ENCODE measurements at places on chromosomes 6 and 20.

- DNase-seq: peak; percentile 27
Observed at GRCh38 chr6:130282234-130282995, 59.7 kb upstream of the SAMD3 start.

GRCh38 chr6:124512431-124512830 is 449.8 kb upstream of the RNF217 start:
- no peak for DNase-seq

DNA sequence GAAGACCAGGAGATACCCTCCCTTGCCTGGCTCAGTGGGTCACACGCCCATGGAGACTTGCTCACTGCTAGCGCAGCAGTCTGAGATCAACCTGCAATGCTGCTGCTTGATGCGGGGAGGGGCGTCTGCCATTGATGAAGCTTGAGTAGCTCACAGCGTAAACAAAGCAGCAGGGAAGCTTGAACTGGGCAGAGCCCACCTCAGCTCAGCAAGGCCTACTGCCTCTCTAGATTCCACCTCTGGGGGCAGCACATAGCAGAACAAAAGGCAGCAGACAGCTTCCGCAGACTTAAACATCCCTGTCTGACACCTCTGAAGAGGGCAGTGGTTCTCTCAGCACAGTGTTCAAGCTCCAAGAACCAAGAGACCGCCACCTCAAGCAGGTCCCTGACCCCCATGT is 271.3 kb downstream of the ESR1 start:
- no peak for DNase-seq

- no peak for DNase-seq
Observed at GRCh38 chr20:23612396-23612795, 6.7 kb upstream of the CST9 start.

DNA sequence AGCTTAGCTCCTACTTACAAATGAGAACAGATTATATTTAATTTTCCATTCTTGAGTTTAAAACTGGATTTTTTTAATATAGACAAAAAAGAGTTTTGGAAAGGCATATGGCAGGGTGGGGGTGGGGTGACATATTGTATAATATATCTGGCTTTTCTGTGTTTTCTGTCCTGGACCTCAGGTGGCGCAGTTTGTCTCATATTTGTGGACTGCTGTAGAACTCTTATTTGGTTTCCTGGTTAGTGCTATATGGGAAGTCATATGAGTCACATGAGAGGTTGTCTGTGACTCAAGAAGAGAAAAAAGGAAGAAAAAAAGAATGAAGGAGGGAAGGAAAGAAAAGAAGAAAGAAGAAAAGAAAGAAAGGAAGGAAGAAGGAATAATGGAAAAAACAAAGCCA is 131.8 kb downstream of the CLVS2 start:
- DNase-seq: no peak

GRCh38 chr6:69774740-69775584 is 21.8 kb downstream of the LMBRD1 start:
- no peak for DNase-seq

DNA sequence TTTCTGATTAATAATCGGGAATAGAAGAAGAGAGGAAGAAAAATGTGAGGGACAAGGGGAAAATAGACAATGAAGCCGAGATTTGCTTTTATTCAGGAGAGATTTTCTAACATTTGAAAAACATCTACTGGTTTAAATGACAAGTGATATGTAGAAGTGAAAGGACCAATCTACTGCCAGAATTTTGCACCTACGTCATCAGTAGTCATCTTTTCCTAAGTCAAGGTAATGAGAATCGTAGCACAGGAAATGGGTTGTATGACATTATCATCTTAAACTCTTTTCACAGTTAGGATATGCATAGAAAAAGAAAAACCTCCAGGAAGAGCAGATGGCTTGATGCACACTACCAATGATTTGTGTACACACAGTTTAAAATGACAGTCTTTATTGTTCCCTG is 45.3 kb upstream of the RAB32 start:
- DNase-seq: no peak

GRCh38 chr6:159168536-159169192 is 536 bp upstream of the FNDC1 start:
- DNase-seq: no peak

- DNase-seq: no peak
Observed at GRCh38 chr6:53240139-53240538, 91.5 kb upstream of the GCM1 start.

DNA sequence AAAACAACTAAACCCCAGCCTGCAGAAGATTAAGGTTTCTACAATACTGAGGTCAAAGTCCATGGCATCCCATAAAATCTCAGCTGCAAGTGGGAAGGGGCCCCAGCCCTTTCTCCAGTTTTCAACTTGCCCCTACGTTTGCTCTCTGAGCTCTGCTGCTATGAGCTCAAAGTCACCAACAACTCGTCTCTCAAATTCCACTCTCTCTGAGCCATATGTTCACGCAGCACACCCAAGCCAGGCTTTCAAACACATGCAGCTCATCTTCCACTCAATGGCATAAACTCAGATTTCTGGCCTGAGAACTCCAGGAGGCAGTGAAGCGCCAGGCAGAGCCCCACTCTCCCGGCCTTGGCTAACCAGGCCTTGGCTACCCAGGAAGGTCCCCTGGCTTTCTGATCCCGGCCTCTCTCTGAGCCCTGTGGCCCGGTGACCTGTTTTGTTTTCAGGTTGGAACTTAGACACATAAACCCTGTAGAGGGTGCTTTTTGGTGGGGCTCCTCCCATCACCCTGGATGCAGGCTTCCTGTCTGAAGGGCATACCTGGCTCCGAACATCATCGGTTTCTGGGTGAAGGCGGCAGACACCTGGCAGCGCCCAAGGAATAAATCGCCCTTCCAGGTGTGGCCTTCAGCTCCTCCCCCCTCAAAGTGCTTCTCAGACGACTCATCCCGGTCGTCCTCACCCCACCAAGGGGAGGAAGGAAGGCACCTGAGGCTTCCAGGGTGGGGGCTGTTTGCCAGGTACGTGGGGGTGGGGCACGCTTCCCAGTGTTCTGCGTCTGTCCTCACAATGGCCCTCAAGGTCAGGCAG is 12.4 kb downstream of the SLC22A23 start:
- no peak for DNase-seq

DNA sequence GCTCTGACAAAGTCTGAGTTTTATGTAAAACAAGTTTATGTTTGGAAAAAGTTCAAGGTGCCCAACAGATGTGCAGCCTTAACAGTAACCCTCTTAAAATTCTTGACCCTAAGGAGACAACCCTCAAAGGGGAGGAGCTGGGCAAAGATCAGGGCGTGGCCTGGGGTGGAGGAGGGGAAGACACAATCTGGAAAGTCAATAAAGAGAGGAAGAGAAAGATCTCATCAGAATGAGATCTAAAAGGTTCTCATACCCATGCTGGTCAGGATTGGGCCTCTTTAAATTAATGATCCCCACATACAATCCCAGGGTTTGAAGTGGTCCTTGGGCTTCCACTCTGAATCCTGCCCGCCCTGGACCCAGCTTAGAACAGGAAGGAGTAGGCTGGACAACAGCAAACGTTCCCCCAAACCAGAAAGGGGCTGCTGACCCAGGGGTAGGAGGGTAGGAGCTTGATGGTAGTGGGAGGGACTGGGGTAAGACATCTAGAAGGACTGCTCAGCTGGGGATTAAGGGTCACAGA is 33.0 kb downstream of the FOXP4 start:
- DNase-seq: no peak

GRCh38 chr6:135853227-135853626 is 1.7 kb downstream of the PDE7B start:
- no peak for DNase-seq

DNA sequence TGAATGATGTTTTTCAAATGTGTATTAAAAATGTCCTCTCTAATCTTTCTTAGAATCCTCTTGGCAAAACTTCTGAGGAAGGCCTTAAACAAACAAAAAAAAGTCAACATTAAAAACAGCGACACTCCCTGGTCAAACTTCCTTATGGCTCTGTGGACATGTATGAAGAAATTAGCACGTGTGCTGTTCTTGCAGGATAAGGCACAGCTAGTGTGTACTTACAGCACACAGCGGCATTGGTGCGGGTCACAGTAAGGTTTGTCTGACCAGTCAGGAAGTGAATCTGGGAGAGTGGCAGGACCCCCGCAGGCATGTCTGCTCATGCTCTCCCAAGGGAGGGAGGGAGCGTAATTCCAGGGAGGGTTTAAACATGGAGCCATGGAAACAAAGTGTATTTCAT is 38.8 kb downstream of the SLC22A1 start:
- DNase-seq: no peak

GRCh38 chr6:142210606-142211005 is 63.5 kb downstream of the VTA1 start:
- DNase-seq: no peak

- no peak for DNase-seq
Observed at GRCh38 chr6:91538622-91539021, 951.8 kb upstream of the MAP3K7 start.

DNA sequence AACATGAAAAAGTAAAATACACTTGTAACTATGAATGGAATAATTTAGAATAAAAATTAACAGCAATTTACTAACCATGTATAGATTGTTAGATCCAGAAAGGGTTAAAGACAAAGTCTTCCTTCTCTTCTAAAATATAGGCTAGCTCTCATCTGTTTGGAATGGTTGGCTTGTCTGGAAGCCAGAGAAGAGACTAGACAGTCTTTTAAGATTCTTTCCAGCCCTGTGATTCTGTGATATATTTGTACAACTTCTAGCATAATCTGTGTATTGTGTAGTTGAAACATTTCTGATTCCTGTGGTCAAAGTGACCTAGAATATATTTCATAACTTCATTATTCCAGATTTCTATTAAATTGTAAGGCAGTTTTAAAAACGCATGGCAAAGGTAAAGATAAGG is 196.6 kb downstream of the UST start:
- no peak for DNase-seq

GRCh38 chr6:85669735-85670194 is 27.1 kb upstream of the SYNCRIP start:
- peak; percentile 35 for DNase-seq

DNA sequence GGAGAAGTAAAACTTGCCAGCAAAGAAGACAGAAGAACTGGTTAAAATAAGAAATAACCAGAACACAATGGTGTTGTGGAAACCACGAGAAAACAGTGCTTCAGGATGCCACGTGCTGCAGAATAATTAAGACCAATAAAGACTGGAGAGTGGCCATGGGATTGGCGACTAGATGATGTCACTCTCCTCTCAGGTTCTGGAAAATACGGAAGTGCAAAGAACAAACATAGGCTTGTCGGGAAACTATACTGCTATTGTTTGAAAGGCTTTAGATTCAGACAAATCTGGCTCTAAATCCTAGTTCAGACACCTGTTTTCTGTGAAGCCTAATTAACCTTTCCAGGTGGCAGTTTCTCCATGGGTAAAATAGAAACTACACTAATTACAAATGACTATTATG is 138.4 kb upstream of the STXBP5 start:
- no peak for DNase-seq

- DNase-seq: no peak
Observed at GRCh38 chr6:126891158-126891557, 227.3 kb upstream of the RSPO3 start.

GRCh38 chr6:75788894-75789293 is 39.9 kb downstream of the MYO6 start:
- no peak for DNase-seq

DNA sequence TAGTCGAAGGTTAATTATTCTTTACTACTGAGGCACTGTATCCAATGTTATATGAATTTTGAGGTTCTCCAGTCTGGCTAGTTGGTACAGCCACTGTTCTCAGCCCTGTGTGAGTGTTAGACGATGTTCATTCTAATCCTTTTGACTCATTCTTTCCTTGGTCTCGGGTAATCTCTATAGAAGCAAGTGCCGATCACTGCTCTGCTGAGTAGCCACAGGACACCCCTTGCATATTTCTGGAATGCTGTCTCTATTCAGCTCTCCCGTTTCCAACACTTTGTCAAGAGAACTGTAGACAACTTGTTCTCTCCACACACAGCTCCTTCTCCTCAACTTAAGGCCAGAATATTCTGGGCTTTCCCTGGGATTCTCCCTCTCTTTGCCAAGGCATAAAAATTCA is 42.4 kb upstream of the PLCB1 start:
- DNase-seq: no peak

DNA sequence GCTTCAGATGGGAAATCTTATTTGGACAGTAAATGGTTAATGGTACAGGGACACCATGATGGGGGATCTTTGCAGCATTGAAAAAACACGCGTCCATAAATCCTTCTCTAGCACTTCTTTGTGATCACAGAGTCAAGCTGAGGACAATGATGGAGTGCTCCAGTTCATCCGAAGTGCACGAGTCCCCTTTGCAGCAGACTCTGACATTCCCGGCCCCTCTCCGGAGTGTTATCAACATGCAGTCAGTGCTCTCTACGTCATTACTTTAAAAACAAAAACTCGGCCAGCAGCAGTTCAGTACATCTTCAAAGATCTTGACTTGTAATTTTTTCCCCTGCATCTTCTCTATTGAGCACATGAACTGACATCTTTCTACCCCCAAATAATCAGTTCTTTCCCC is 185.5 kb upstream of the AKAP12 start:
- no peak for DNase-seq

DNA sequence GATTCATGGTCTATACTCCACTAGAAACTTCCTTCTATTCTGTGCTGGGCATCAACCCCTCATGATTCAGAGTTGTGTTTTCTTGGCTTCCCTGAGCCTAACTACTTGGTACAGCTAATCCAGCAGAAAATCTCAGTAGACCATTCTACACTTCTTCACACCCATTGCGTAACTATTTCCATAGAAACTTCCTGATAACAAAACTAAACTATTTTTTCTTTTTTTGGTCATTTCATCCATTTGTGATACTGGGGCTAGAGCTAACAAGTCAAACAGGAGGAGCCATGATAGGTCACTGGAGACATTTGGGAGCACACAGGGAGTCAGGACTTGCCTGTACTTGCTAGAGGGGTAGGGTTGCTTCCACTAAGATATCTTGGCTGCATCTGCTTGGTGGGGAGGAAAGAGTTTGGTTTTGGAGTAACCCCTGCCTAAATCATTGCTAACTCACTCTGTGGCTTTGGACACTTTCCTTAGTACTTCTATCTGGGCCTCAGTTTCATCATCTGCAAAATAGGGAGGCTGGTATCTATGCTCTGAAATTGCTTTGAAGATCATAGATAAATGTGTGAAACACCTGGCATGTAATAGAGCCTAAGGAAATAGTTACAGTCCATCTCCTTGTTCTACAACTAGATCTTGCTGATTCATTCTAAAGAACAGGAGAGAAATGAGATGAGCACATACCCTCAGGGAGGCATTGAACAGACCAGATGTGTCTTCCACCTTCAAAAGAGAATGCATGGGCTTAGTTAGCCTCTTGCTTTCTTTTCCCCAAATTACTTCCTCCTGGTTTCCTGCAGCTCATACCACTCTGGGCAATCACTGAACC is 127.9 kb upstream of the ADGRF1 start:
- DNase-seq: no peak

DNA sequence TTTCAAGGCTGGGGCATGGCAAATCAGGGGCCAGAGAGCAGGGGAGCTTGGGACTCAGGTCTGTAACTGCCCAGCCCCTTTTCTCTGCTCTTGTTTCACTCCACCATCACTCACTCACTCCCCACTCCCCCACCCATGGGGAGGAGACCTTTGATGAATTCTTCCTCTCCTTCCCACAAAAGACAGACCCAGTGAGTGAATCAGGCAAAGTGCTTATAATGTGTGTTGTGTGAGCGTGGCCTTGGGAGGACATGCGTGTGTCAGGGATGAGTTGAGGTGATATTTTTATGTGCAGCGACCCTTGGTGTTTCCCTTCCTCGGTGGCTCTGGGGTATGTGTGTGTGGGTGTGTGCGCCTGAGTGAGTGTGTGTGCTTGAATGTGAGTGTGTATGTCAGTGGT is 1.0 kb upstream of the CUL9 start:
- DNase-seq: no peak

- DNase-seq: no peak
Observed at GRCh38 chr6:45420909-45421708, 43.4 kb upstream of the SUPT3H start.
